Caki2 (cell line): ENCODE measurements at places on chromosomes 16 and 17. TPM values are rescaled to one million over a fixed set of nuclear protein-coding genes. Genes with fewer than 3 reads are reported as not detected.

DNA sequence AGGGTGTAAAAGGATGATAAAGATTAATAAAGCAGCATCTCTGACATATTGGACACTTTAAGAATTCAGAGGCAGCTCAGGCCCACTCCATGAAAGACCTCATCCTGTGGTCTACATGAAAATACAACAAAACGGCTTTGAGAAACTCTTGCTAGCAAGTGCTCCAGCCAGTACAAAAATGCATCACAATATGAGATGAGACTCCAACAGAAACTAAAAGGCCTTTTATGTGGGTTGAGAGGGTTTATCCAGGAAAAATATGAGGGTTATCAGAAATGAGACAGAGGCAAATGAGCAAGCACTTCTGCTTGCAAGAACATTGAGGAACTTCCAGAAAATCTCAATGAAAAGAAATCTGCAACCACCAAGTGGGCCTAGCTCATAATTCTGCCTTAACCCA lies 65.7 kb downstream of the LITAF start:
- DNase-seq = no peak

DNA sequence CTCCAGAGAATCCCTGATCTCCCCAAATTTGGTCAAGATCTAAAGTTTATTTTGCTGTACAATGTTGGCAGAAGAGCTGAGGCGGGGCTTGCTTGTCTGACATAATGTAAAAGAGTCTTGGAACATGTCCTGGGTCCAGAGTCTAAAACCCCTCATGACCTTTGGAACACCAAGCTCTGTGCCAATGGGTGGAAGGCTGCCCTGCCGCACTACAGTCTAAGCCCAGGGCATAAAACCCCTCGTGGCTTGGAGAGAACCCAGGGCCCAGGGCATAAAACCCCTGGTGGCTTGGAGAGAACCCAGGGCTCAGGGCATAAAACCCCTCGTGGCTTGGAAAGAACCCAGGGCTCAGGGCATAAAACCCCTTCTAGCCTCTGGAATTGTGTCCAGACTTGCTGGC lies 36.7 kb downstream of the CCDC57 start:
- DNase-seq = no peak

- no peak for DNase-seq
Measured at GRCh38 chr17:77501101-77501566, 360.4 kb downstream of the SEC14L1 start.

DNA sequence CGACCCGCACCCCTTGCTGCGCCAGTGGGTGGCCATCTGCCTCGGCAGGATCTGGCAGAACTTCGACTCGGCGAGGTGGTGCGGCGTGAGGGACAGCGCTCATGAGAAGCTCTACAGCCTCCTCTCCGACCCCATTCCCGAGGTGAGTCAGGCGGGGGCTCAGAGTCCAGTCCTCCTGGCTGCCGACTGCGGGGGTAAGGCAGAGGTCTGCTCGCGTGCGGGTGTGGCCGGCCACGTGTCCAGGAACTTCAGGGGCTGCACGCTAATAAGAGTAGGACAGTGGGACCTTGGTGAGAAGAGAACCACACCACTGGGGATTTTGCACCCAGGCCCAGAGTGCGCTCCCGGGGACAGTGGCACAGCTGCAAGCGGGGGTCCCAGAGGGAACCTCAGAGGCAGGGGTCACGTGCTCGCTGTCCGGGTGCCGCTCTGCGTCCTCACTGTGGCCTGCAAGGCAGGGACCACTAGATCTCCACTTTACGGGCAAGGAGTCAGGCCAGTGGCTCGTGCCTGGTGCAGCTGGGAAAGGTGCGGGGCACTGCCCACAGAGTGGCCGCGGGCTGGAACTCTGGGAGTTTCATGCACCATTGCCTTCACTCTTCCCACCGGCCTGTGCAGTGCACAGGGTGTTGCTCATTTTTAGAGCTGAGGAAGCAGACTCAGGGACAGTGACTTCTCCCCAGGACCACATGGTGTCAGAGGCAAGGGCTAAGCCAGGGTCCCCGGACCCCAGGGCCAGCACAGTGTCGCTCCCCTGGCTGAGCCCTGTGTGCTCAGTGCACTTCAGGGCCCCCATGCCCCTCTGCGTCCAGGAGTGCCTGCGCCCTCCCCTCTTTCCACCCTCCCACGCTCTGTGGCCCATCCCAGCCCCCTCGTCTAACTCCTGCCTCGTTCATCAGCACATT lies 107.6 kb upstream of the CHMP6 start:
- DNase-seq = no peak

Gene SYT17
- 9.9 and 15.1 TPM in 2 replicates for total RNA-seq

DNA sequence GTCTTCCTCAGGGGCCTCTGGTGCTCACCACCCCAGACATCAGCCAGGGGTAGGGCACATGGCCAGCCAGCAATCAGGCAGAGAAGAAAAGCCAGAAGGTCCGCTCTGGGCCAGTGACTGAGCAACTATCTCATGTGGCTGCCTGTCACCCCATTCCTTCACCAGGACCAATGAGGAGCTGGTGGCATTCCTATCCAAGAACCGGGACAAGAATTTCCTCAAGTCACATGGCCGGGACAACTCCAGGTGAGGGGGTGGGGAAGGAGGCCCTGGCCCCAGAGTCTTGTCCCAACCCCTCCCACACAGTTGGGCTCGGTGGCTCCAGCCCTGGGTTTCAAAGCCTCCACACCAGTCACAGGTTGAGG lies 9.4 kb downstream of the XYLT2 start:
- no peak for DNase-seq

- DNase-seq = peak; percentile 6
Measured at GRCh38 chr17:17922070-17922614, 50.1 kb downstream of the TOM1L2 start.

DNA sequence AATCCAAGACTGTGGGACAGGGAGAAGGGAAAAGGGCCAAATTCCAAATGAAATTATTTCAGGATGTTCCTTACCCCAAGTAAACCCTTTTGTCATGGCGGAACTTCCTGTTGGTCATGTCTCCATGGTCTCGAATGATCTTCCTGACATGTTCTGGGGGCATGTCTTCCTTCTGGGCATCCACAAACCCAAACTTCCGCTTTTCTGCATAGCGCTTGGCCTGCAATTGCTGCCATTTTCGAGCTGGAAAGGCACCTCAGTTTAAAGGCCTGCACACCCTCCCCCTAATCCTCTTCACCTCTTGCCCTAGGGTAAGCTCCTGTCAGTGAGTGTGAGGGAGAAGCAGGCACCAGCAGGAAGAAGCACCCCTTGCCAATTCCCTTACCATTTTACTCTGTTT lies 1.2 kb downstream of the PRPF8 start:
- no peak for DNase-seq

Gene HOXB9
- 0.84 and 2.1 TPM in 2 replicates for total RNA-seq

DNA sequence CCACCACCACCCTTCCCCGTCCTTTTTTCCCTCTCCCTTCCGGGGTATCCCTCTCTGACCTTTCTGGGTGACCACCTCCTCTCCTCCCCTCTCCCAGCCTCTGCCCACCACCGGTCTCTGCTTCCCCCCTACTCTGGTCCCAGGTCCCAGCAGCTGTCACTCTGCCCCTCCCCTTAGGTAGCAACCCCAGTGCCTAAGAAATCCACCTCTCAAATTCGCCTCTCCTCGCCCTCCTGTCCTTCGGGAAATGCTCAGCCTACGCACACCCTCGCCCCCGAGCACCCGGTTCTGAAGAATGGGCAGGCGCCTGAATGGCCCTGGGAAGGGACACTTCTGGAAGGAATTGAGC lies 775 bp upstream of the SP6 start:
- DNase-seq = no peak

Gene RCVRN
- total RNA-seq = not detected in 2 replicates

DNA sequence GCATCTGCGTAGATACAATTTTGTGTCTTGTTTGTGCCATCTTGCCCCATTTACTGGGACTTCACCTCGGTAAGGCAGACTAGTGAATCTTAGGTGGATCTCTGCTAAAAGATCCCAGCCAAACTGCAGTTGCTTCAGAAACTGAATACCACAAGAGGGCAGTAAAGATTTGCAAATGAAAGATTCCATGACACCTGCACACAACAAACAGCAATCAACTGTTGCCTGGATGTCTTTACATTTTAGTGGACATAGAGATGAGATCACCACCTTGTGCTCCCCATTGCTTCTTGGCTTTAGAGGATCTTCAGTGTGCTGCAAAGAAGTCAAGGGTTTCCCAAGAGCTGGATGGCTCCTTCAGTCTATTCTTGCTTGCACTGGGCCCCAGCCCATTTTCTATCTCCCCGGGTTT lies 119.2 kb upstream of the CACNG5 start:
- peak; percentile 80 for DNase-seq

DNA sequence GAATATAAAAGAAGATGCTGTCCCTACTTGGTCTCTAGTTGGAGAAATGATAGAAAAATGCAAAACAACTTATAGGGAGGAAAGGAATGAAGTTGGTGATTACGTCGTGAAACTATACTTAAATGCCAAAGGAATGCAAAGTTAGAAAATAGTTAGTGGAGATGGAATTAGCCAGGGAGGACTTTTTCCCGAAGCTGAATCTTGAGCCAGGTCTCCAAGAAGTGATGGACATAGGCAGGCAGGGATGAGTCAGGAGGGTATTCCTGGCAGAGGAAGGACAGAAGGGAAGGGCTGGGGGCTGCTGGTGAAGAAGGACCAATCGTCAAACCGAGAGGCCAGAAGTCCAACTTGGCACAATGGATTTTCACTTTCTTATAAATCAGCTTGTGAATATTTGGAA lies 1.8 kb downstream of the SNTB2 start:
- no peak for DNase-seq

Gene DNAAF1
- 0.64 TPM in 1 of 2 replicates, not detected in the other for total RNA-seq

GRCh38 chr16:76059701-76060100 lies 217.5 kb upstream of the CNTNAP4 start:
- no peak for DNase-seq

GRCh38 chr16:70644763-70645597 lies 1.4 kb upstream of the IL34 start:
- DNase-seq = peak; percentile 6

- DNase-seq = no peak
Measured at GRCh38 chr17:33602981-33603380, 309.9 kb upstream of the ASIC2 start.
